ENCODE measurements at places on chromosomes 5 and 9.

DNA sequence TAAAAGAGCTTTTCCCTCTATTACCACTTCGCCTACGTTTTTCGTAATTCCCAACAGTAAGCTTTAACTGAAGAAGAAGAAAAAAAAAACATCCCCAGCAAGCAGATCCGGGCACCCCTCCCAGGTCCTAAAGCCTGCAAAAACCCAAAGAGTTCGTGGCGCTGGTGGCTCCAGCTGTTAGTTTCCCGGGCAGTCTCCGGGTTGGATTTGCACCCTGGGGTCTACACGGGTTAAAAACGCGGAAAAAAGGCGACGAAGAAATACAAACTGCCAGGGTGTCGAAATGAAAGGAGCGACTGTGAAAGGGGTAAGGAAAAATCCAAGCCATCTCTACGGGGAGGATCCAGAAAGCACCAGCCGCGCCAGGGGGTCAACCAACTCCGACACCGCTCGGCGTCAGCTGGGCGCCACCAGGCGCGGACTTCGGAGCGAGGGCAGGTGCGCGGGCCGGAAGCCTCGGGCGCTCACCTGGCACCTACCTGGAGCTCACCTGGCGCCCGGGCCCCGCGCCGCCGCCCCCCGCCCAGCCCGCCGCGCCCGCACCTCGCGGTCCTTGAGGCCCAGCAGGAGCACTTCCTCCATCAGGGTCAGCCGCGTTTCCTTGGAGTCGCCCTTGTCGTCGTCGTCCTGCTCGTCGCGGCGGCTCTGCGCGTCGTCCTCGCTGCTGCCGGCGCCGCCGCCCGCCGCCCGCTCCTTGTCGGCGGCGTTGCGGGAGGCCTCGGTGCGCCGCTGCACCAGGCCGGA, 680 bp downstream of the GOLPH3 start:
- DNase-seq, result peak; percentile 82

DNA sequence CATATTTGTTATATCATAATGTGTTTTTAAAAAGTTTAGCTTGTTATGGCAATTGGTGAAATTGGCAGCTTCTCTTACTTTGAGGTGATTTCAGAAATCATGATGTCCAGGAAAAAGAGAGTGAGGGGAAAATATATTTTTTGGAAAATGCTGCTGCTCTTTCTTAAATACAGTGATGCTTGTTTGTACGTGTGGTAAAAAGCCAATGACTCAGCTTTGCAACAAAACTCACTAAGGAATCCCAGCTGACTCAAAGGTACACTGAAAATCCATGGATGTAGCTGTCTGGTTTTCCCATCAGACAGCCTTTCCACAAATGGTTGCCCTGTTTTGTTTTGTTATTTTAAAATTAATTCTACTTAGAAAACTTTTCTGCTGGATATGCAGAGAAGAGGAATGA, 306.4 kb upstream of the PAPPA start:
- no peak for DNase-seq

- no peak for DNase-seq
Observed at GRCh38 chr9:3087697-3088096, 243.8 kb upstream of the PUM3 start.

- no peak for DNase-seq
Observed at GRCh38 chr5:60972231-60972630, 27.2 kb downstream of the NDUFAF2 start.

DNA sequence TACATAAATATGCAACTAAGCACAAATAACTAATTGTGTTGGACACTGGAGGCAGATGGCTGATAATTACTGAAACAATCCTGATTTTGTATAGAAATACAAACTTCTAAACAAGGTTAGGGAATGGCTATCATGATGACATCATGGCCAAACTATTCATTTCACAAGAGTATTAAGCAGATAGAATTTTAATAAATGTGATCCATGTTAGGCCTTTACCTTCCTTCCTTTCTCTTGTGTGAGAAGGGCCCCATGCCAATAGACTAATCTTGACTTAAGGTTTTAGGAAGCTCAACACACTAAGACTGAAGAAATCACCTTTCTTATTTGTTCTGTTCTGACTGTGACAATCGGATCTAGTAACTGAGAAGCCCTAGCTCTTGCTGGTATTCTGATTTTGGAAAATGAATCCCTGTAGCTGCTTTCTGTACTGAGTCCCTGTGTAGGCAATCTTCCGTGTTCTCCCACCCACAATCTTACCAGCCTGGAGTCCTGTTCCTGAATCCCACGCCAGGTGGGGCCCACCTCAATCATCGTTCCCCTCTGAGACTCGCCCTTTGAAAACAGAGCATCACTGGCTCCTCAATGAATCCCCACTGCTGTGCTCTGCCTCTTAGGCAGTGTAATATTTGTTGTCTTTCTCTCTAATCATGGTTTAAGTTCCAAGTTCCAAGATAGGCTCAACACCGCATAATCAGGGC, 168.7 kb upstream of the GNA14 start:
- DNase-seq, result no peak

DNA sequence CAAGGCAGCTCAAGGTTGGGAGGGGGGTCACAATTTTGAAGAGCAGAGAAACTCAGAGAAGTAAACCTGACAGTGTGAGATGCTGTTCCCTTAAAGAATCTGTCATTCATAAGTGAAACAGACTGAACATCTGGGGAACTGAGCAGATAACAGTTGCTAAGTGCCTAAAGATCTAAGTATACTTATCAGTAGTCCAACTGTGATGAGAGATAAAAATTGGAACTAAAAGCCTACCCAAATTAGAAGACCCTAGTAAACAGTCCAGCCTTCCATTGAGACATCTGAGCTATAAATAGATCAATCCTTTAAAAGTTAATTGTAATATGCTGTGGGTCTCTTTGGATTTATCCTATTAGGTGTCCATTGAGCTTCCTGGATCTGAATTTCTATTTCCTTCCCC, 692.8 kb upstream of the ZNF608 start:
- DNase-seq, result no peak

All from right kidney (tissue), 9 donors.